ENCODE measurements at places on chromosomes 4 and X.

DNA sequence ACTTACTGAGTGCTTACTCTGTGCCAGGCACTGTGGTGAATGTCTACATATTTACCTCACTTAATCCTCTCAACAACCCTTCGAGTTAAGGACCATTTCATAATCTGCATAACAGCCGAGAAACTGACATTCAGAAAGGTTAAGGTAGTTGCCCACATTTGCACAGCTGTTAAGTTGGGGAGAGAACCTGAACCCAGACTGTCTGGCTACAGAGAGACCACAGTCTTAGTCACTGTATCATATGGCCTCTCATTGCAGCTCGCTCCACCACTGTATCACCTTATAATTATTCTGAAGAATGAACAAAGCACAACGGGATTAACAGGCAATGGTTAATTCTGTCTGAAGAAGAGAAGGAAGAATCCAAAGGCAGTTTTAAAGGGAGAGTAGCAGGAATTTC is 98.5 kb downstream of the ADGRA3 start:
- no peak for DNase-seq

DNA sequence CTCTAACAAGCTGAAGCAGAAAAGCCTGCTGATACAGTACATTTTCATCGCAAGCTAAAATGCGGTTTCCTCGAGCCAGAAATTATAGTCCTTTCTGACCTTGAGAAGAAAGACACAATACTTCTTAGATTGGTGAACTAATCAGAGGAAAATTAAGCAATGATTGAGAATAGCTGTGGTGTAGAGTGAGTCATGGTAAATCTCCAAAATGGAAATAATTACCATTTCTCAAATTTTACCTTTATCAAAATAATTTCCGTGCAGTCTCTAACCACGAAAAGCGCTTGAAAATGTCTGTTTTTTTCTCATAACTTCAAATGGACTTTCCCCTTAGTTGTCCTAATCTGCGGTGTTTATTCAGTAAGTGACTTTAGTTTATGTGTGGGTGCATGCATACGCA is 190.2 kb downstream of the CPE start:
- DNase-seq: no peak

GRCh38 chr4:127469542-127469941 is 163.2 kb upstream of the INTU start:
- DNase-seq: no peak

GRCh38 chrX:71543316-71543715 is 10.4 kb downstream of the OGT start:
- no peak for DNase-seq

GRCh38 chr4:123480706-123481418 is 84.3 kb downstream of the SPRY1 start:
- DNase-seq: no peak

DNA sequence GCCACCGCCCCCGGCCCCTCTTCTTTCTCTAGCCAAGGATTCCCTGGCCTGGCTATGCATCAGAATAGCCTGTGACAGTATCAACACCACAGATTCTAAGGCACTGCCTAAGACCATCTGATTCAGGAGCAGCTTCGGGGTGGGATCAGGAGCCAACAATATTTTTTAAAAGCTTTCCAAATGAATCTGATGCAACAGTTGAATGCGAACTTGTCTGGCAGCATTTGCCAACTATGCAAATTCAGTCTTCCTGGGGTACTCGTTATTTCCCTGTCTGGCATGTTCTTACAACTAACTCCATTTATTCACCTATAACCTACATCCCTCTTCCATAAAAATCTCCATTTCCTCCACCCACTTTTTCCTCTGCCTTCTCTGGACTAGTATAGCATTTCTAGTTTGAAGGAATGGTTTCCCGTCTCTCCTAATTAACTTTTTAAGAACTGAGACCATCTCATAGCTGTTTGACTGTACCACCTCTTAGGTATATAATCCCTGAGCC is 36.2 kb upstream of the UGDH start:
- DNase-seq: no peak

- no peak for DNase-seq
Measured at GRCh38 chrX:19389227-19389845, 45.6 kb downstream of the PDHA1 start.

DNA sequence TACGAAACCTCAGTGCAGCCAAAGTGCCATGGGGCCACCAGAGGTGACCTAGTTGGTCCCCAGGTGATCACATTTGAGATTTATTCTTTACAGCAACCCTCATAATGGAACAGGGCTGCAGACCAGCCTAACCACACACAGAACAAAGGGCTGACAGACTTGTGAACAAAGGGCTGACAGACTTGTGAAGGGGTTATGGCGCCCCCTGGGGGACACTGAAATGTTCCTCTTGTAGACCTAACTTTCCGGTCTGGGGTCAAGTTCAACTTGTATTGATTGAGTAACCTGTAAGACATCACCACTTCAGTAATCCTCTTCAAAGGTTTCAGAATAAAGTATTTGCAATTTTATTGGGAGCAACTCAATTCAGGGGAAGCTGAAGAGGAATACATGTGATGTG is 175.9 kb upstream of the RPS6KA3 start:
- peak; percentile 85 for DNase-seq

- DNase-seq: no peak
Measured at GRCh38 chr4:4268776-4269175, 20.8 kb upstream of the TMEM128 start.

DNA sequence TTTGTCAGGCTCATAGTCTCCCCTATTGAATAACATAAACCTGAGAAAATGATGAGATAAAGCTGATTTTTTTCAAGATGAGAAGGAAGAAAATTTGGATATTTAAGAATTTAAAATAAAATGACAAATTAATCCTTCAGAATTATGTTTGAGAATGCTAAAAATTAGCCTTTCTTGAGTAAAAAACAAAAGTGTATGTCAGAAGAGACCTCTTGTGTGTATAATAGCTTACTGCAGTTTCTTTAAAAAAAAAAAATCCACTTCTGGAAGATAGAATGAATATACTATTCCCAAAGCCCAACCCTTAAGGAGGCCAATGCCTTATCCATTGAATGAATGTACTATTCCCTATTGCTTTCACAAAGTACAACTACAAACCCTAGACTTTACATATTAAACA is 281.8 kb downstream of the RAPGEF2 start:
- DNase-seq: no peak

- no peak for DNase-seq
Measured at GRCh38 chrX:48908600-48908999, 2.8 kb downstream of the SLC35A2 start.

DNA sequence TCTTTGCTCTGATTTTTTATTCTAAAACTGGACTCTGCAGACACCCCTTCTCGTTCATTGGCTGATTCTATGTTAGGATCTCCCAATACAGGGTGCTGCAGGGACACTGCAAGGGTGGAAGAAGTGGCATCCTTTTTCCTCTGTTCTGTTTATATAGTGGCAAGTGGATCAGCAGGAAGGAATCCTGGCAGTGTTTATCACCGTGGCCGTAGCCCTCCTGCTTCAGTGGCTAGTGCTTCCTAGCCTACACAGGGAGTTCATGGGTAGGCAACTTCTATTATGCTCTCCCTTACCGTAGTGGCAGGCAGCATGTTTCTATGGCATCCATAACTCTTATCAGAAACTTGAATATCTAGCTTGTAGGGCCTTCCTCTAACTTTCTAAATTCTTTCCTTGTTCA is 6.4 kb upstream of the AP1AR start:
- DNase-seq: no peak

- DNase-seq: peak; percentile 89
Measured at GRCh38 chrX:48508400-48509244, at the start of gene PORCN. PORCN (plus strand) TSS chrX:48508992; CDS start chrX:48509821, 829 bp downstream.

DNA sequence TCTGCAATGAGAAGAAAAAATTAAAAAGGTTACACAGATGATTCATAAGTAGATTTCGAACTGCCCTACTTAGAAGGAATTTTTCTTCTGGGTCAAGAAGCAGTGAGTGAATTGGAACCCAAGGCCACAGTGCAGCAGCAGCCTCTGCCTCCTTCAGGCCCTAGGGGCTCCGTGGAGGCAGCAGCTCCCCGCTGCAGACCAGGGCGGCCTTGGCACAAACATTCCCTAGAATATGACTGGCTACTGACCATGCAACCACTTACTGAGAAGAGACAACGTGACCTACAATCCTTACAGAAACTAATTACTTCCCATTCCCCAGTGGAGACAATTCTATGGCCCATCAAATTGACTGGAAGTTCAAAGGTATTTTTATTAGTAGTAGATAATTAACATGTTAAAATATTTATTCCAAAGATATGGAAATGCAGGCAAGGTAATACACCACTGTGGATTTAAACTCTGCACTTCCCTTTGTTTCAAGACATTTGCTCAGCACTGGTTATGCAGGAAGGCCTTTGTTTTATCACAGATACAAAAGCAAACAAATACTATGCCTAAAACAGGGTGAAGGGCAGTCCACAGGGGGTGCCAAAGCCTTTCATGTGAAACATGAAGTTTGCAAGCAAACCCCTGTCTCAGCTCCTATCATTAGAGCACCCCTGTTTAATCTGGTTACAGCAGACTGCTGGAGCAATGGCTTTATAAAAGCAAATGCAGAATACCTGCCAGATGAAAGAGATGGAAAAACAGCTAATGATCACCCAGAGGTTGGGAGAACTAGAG is 59.2 kb downstream of the PCDH19 start:
- DNase-seq: no peak

GRCh38 chr4:142353149-142353738 is 492.9 kb downstream of the INPP4B start:
- peak; percentile 35 for DNase-seq

DNA sequence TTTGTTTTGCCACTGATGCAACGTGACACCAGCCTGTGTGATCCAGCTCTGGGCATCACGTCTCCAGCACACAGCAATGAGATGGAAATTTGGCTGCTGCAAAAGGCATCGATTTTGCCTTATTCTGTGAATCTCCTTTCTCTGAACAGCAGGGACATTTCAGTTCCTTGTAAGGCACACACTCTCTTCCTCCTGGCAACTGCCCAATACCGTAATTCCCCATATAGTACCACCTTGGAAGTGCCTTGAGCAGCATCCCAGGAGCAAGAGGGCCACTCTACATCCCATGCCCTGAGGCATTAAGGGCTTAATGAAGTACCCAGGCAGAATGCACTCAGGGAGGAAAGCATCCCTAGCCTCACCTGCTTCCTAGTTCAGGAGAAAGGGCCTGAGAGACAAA is 10.5 kb upstream of the MAMLD1 start:
- no peak for DNase-seq

- DNase-seq: no peak
Measured at GRCh38 chr4:153374442-153374841, 30.0 kb downstream of the MND1 start.

DNA sequence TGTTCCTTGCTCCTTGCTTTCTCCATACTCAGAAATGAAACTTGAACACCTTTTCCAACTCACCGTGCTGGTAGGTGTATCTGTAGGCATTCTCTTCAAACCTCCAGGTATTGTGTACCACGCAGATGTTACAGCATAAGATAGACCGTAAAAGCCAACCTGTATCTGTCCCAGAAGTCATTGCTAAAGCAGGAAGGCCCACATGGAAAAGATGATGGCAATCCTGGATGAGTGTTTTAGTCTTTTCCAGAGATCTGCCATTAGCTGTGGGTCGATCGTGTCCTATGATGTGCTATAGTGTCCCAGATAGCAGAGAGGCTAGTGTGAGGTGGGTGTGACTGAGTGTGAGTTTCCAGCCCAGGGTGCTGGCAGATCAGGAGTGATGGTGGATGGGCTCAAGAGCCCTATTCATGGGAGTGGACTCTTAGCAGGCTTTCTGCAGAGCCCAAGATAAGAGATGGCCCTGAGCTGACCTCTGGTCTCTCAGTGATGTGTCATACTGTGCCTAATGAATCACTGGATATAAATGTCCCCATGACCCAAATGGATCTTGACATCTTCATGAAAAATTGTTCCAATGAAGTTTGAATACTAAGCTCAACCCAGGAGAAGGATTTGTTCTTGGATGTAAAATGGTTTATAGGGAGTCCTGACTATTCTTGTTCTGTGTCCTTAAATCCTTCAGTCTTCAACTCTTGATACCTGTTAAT is 69.1 kb upstream of the WDR1 start:
- no peak for DNase-seq

GRCh38 chr4:164591666-164592065 is 162.3 kb upstream of the SMIM31 start:
- no peak for DNase-seq

- no peak for DNase-seq
Measured at GRCh38 chr4:187109636-187110035, 386.0 kb upstream of the FAT1 start.

DNA sequence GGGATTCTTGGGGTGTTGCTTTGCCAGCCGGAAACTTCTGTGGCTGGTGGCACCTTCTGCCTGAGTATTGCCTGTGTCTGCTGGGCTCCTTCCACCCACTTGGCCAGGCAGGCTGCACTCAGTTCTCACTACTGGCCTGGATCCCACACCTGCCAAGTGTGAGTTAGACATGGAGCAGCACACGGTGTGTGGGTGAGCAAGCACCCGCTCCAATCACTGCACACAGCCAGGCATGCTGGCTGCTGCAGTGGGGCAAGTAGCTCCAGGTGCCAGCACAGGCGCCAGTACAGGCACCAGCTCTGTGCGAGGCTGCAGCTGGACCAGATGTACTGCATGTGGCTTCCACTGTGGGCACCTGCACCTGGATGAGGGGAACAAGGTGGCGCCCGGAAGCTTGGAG is 23.9 kb downstream of the DCUN1D4 start:
- DNase-seq: no peak

DNA sequence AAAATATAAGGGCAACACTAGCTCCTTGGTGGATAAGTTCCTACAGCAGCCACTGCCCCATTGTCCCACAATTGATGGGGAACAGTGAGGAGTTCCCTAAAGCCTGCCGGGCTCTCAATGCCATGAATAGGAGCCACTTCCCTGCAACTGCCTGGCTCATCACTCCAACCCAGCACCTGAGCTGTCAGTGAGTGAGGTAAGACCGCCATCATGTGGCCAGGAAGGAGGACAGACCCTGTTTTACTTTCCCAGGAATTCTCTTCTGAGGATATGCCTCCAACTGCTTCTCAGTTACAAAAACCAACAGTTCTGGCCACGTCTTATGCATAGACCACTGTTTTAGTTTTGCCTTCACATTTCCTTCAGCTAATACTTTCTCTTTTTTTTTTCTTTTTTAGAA is 45.5 kb downstream of the SRPX start:
- peak; percentile 34 for DNase-seq

- no peak for DNase-seq
Measured at GRCh38 chrX:13761606-13762414, 27.3 kb downstream of the OFD1 start.

GRCh38 chr4:111556141-111556781 is 589.0 kb upstream of the FAM241A start:
- DNase-seq: no peak

GRCh38 chr4:94364527-94364926 is 21.9 kb upstream of the HPGDS start:
- DNase-seq: no peak

GRCh38 chr4:128329638-128330037 is 42.0 kb upstream of the PGRMC2 start:
- DNase-seq: no peak

DNA sequence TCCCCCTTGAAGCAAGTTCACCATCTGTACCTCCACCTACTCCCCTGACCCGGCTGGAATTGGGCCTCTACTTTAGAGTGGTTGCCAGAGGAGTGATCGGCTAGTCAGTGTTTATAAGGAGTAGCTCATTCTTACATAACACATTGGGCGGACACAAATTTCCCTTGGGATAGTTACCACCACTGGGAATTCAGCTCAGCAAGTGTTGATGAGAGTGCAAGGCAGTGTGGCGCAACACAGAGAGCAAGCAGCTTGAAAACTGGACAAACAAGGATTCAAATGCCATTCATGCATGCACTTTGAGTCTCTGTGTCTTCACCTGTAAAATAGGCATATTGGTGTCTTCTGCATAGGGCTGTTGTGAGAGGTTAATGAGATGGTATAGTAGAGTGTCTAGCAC is 92.7 kb downstream of the STK32B start:
- DNase-seq: no peak

All from mucosa of descending colon (tissue), 3 donors.